ENCODE measurements at places on chromosomes 7 and 10. TPM values are rescaled to one million over a fixed set of nuclear protein-coding genes. Genes with fewer than 3 reads are reported as not detected.

DNA sequence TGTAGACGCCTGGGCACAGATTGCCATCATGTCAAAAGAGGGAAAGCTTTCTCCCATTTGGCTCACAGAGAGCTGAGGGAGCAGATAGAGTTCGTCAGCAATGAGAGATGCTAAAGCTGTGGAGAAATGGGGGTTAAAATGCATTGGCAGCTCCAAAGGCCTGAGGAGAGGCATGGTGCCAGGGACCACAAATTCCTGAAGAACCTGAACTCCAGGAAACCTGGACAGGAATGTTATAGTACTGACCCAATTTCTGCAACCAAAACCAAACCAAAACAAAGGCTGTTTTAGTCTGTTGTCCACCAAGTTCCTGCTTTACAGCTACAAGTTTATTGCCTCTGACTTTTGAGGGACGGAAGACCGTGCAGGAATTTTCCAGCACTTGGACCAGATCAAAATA is 575.7 kb downstream of the REEP3 start:
- DNase-seq: no peak

DNA sequence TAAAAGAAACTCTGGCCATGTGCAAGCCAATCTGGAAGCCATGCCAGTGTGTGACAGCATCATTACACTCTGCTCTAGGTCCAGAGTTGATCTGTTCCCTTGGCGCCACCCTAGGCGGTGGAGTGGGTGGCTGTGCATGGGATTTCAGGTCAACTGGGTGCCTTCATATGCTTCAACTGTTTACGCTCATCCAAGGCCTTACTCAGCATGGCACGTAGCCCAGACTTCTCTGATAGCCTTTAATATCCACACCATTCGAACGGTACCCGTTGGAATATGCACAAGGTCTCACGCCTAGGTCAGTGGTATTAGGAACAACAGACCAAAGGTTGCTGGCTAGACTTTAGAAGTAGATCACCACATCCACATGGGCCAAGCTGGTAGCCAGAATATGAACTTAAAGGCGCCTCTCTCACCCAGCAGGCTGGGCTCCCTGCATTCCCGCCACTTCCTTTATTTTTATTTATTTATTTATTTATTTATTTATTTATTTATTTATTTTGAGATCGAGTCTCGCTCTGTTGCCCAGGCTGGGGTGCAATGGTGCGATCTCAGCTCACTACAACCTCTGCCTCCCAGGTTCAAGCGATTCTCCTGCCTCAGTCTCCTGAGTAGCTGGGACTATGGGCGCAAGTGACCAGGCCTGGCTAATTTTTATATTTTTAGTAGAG is 18.7 kb upstream of the ACHE start:
- no peak for DNase-seq

DOCK1 gene
- total RNA-seq: 1.1 TPM

- DNase-seq: no peak
Observed at GRCh38 chr7:74289018-74289658, at the start of gene CLIP2. Gene CLIP2, plus strand, starts transcription at chr7:74289407. Its CDS starts 28,140 bp downstream, at chr7:74317547.

- no peak for DNase-seq
Observed at GRCh38 chr10:131123496-131123895, 188.0 kb downstream of the TCERG1L start.

AGMO gene
- total RNA-seq: not detected

GRCh38 chr7:13639396-13639795 is 350.1 kb downstream of the ETV1 start:
- no peak for DNase-seq

RAPGEF5 gene
- 0.23 TPM for total RNA-seq

DNA sequence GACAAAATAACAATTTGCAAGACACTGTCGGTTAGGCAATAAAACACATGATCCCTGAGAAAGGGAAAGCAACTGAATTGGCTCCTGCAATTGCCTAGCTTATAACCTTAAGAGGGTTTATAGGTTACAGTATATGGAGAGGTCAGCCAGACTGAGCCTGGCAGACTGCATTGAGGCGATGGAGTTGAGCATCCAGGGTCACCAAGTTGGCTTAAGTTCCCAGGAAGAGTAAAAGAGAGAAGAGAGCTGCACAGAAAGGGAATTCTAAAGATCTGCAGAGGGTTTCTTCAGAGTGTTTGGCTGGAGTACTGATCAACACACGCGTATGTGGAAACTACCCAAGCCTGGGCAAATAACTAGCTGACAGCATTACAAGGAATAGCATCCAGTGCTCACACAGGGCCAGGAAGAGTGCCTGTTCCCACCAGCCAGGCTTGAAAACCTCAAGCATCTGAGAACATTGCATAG is 11.2 kb downstream of the ANKMY2 start:
- no peak for DNase-seq

- DNase-seq: no peak
Observed at GRCh38 chr7:150823043-150823442, 22.5 kb downstream of the TMEM176A start.

DNA sequence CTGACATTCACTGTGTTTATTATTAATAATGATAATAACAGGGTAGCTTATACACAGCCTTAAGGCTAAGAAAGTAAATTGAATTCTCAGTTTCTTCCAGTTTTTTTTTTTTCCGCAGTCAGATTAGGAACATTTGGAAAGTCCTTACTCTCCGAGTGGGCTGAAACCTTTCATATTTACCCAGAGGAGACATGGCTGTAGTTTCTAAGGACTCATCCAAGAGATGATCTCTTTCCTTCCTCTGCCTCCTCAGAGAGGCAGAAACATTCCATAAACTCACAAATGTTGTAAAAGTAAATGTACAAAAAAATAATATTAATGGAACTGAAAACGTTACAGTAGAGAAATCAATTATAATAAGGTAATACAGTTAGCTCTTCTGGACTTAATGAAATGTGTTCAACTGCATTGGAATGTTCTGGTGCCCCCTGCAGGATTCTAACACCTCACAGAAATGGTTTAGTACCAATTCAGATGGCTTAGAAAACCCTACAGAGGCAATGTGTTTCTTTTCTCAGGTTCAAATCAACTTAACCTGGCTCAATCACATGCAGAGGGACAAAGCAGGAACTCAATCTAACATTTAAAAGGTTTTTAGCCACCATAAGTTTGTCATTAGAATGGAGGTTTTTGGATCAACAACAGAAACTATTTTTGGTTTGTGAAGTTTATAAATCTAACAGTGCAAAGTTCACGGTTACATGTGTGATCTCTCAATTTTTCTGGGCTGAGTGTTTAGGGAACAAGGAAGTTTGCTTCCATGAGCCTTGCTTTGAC is 71.7 kb downstream of the ICA1 start:
- DNase-seq: no peak

PWWP2B gene
- total RNA-seq: 0.64 TPM

MGMT gene
- total RNA-seq: 27.7 TPM

DNAJB12 gene
- 20.7 TPM for total RNA-seq

GRM3 gene
- not detected for total RNA-seq

CCL24 gene
- not detected for total RNA-seq

- no peak for DNase-seq
Observed at GRCh38 chr7:127732306-127732705, 80.3 kb downstream of the SND1 start.

DNA sequence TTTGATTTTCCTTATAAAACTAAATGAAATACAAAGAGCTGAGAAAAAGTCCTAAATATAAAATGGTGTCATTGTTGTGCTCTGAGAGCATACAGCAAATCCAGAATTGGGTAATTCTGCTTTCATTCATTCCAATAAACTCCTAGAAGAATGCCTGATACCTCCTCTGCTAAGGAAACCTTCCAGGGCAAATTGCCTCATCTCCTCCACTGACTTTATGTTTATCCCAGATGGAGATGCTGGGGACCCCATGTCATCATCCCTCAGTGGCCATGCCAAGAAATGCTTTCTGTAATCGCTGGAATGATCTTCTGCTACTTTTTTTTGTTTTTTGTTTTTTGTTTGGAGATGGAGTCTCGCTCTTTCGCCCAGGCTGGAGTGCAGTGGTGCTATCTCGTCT is 119.3 kb upstream of the PRKCQ start:
- no peak for DNase-seq

OPALIN gene
- not detected for total RNA-seq

COBL gene
- total RNA-seq: not detected

GRCh38 chr7:94540428-94540827 is 30.8 kb downstream of the CASD1 start:
- DNase-seq: no peak

LUC7L2 gene
- 143 TPM for total RNA-seq

DNA sequence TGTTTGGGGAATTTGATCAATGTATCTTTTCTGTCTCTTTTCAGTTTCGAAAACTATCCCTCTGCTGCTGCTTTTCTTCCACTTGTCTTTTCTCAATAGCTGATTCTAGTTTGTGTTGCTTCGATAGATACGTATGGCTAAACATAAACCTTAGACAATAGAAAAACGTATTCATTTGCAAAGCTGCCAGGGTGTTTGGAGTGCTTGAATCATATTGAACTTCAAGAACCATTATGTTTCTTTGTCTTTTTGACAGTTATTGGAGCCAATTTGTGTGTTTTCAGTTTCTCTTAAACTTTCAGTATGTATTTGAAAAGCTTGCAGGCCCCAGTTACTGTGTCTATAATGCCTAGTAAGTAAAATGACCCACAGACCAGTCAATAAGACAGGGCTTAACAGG is 25.1 kb downstream of the NRF1 start:
- DNase-seq: no peak

GRCh38 chr7:32494946-32495297 is 367 bp upstream of the AVL9 start:
- no peak for DNase-seq

FOXP2 gene
- not detected for total RNA-seq

- no peak for DNase-seq
Observed at GRCh38 chr10:94097656-94098055, 103.9 kb downstream of the PLCE1 start.
